ENCODE measurements at places on chromosomes 3 and 15.

DNA sequence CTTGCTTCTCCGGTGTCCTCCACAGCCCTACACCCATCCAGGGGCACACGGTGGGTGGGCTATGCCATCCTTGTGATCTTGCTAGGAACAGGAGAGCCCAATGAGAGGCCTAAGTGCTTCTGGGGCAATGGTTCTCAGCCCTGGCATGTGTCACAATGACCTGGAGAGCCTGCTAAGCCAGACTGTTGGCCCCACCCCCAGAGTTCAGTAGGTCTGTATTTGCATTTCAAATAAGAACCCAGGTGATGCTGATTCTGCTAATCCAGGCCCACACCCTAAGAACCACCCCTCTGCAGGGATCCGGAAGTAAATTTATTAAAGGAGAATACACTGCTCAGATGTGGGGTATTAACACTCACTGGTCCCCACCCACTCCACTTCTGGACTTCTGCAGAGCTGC, 57.9 kb downstream of the RORA start:
- DNase-seq, result no peak

GRCh38 chr3:79005084-79005483, 762.7 kb downstream of the ROBO1 start:
- DNase-seq, result no peak

DNA sequence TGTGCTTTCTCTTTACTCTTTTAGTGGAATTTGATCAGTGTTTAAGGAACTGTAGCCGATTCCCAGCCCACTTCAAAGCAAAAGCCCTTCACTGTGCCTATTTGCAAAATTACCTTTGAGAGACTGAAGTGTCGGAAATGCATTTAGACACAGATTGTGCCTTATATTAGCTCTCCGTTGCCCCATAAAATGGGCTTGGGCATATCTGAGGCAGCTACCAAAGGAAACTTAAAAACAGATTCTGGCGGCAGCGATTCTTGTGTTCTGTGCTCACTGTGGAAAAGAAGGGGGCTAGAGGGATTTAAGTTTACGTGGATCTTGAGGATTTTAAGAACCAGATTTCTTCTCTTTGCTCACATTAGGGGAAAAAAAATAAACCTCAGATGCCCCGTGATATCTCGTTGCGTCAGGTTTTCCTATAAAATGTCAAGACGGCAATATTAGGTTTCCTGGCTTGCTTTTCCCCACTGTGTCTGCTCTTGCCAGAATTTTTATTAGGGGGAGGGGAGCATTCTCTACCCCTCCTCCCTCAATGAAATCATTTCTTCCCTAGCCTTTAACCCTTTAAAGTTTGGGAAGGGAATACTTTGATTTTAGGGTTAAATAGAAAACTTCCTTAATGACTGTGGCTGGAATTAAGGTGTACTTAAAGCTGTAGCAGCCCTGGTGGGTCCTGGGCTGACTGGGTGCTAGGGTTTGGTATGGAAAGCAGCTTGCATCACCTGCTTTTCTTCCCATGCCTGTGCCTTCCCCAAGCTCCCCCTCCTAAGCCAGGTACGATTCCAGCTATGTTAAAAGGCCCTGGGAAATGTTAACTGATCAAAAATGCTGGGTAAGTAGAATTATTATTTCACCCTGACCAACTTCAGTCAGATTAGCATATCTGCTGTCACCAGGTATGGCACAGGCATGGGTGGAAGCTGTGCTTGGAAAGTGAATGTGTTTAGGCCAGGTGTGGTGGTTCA, 73.8 kb downstream of the SMAD3 start:
- DNase-seq, result no peak

GRCh38 chr3:49723296-49723627, 489 bp downstream of the GMPPB start:
- DNase-seq, result peak; percentile 33

DNA sequence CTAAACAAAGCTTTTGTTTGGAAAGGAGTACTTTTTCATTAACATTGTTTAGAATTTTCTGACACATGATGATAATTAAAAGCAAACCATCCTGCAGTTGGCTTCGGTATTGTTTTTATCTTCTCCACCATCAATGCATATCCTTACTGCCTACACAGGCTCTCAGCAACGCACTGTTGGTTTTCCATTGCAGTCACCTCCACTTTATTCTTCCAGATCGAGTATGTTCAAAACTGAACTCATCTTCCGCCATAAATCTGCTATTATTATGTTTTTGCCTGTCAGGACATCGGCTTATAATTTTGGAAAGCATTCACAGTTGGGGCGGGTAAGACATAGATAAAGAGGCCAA, 589 bp upstream of the SENP5 start:
- DNase-seq, result no peak

DNA sequence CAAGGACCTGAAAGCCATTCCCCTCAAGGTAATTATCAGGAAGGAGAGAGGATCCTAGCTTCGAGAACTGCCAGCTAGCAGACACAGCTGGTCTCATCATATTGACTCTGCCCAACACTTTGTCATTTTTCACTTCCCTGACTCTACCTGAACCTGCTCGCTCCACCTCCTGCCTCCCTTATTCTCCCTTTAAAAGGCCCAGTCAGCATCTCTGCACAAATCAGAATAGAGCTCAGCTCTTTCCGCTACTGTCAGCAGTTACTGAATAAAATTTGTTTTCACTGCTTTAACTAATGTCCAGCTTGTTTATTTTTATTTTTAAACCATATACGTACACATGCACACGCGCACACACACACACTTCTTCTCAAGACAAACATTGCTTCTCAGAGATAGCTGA, 57.2 kb upstream of the MCF2L2 start:
- DNase-seq, result no peak
